ENCODE measurements at places on chromosomes 6 and 20.

GRCh38 chr6:109465772-109466171, 10.2 kb upstream of the MICAL1 start:
- no peak for DNase-seq

DNA sequence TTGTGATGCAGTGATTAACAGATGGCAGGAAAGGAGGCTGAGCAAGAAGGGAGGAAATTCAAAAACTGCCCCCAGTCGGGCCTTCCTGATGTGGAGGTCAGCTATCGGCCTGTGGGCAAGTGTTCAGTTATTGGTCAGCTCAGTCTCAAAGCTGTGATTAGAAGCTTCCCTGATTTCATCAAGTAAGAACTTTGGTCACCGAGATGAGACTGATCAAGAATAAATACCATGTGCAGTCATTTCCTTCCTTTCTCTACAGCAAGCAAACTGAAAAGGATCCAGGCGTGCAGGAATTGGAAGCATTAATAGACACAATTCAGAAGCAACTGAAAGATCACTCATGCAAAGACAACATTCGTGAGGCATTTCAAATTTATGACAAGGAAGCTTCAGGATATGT, 69.7 kb downstream of the EFHC1 start:
- no peak for DNase-seq

GRCh38 chr6:30618270-30618797, 694 bp downstream of the MRPS18B start:
- DNase-seq: no peak

DNA sequence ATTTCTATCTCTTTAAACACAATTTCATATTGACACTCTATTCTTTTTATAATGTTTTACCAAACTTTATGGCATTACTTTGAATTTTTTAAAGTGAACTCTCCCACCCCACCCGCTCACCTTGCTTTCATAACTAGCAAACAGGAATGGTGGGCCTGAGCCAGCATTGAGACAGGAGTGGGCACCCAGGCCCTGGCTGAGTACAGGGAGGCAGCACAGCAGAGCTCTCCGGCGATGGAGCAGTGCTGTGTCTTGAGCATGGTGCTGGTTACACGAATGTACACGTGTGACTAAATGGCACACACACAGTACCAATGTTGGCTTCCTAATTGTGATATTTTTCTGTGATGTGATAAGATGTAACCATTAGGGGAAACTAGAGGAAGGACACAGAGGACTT, 4.5 kb downstream of the CST11 start:
- DNase-seq: no peak

DNA sequence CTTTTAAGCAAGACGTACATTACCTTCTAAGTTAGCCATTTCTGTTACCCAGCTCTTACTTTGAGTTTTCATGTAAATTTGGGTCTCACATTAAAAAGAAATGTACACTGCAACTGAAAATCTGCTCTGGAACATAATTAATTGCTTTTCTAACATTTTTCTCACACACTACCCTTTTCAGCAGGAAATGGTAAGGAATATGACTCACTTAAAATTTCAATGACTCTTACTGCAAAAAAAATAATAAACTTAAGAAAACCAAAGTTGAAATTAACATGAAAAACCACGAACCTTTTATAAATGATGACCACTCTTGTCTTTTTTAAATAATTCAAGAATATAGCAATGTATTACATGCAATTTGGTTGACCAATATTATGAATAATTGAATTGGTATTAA, 1.3 kb downstream of the CGA start:
- DNase-seq: no peak

GRCh38 chr20:41655962-41656618, 37.9 kb upstream of the CHD6 start:
- DNase-seq: no peak

GRCh38 chr6:116381000-116381399, 10.3 kb downstream of the DSE start:
- DNase-seq: no peak

DNA sequence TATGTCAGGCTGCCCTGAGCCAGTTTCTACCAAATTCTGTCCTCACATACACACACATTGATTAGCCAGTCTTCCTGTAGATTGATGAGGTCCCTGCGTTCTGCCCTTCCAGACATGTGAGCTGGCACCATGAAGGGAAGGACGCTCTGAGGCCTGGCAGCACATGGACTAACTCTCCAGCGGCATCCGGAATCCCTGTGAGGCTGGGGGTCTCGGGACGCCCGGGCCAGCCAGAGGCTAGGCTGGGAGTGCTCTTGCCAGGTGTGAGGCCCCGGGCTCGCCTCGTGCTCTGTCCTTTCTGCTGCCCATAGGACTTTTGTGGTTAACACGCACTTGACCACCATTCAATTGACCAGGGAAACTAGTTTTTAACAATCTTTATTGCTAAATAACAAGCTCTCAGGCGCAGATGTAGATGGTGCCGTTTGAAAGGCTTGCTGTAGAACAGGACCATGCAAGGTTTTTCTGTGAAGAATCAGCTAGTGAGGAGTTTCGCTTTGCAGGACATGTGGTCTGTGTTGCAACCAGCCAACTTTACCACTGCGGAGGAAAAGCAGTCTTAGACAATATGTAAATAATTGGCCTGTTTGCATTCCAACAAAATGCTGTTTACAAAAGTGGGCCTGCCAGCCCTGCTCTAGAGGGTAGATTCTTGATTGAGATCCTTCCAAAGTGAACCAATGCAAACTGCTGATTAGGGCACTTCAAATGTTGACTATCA, 29.3 kb downstream of the FOXF2 start:
- no peak for DNase-seq

DNA sequence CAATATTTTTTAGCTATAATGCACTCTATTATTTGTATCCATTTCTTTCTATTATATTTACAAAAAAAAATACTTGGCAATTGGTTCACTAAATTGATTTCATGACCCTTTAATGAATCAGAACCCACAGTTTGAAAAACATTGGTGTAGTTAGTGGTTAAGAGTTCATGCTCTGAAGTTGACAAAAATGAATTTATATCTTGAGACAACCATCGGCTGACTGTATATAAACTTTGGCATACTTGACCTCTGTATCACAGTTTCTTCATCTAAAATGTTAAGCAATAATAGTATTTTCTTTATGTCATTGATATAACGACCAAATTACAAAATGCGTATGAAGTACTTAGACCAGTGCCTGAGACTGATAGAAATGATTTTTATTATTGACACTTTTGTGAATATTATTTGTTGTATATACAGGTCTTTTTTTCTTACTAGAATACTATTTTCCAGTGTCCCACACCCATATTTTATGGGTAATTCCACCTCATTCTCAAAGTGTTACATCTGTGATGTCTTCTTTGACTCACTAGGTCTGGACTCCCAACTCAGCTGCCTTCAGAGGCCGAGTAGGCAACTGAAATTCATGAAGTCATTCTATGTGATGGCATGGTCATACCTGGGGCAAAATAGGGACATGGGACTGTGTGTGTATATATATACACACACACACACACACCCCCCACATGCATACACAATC, 459.2 kb downstream of the RFPL4B start:
- no peak for DNase-seq

- DNase-seq: no peak
Observed at GRCh38 chr20:11982289-11982954, 64.7 kb downstream of the BTBD3 start.

GRCh38 chr6:108744244-108744972, 103.8 kb upstream of the ARMC2 start:
- DNase-seq: no peak
